ENCODE measurements at places on chromosomes 11 and 22. TPM values are rescaled to one million over a fixed set of nuclear protein-coding genes. Genes with fewer than 3 reads are reported as not detected.

Gene MAPK8IP2
- total RNA-seq: 3.7 TPM

Gene CD3E
- total RNA-seq: not detected

Gene GPHA2
- total RNA-seq: not detected

Gene MYO7A
- total RNA-seq: 0.40 TPM

DNA sequence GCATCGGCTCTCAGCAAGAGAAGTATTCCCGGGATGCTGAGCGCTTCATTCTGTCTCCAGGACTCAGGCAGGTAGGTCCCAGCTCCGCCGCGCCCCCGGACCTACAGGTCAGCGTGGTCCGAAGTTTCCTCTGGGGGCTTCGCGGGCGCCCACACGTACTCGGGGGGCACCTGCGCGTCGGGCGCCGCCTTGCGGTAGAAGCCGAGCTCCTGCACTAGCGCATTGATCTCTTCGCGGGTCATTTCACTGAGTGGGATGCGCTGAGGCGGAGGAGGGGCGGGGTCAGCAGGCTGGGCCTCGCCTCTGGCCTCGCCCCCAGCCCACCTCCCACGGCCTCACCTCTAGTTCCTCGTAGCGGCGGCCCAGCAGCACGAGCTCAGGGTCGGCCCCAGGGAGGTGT is 2.5 kb downstream of the SELENOM start:
- DNase-seq: peak; percentile 2

DNA sequence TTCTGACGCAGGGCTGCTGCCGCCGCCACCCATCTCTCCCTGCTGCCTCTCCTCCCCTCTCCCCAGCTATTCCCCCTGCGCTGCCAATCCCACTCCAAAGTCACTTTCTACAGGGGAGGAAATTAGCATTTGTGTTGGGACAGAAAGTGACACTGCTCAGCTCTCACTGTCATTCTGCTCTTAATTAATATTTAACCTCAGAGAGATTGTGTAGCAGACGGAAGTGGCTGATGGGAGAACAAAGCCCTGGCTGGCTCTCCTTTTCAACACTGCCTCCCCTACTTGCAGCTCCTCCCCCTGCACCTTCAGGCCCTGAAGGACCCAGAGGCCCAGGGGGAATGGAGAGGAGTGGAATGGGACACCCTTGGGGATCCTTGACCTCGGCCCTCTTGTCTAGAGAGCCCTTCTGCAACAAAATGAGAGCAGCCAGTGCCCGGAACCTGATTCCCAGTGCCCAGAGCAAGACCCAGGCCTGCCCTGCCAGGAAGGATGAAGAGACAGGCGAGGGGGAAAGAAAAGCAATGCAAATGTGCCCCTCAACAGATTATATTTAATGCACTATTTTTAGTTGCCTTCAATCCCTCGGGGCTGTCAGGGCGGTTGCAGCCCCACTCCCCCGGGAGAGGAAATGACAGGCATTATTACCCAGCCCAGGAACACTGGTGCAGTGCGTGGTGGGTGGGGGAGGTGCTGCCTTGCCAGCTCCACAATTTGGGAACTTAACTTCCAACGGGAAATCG is 14.6 kb upstream of the NRGN start:
- DNase-seq: no peak

- DNase-seq: no peak
These were observed 10.6 kb upstream of the CDC42EP1 start for GRCh38 chr22:37549704-37550059.

DNA sequence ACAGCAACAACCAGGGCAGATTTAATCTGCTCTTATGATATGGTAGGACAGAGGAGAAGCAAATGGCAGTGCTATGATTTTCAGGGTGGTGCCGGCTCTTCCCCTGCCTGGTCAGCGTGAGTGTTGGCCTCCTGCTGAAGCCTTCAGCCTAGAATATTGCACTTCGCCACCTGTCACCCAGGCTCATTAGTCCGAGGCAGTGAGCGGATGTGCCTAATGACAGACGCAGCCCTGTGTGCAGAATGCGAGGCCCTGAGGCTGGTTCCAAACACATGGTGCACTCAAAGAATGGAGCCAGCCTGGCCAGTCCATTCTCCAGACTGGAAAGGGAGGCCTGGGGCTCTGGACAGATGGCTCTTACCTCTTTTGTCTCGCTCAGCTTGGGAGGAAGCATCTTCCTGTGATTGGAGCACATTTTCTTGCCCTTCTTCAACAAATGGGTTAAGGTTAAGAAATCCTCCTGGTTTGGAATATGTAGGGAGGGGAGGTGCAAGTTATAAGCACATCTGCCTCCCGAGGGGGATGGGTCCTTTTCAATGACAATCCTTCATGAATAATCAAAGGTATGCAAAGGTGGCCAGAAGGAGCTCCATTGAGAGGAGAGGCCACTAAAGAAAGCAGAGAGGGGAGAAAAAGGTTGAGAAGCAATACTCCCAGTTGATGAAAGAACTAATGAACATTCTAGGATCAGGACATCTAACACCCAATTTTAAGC is 39.7 kb upstream of the GALNT18 start:
- DNase-seq: no peak

DNA sequence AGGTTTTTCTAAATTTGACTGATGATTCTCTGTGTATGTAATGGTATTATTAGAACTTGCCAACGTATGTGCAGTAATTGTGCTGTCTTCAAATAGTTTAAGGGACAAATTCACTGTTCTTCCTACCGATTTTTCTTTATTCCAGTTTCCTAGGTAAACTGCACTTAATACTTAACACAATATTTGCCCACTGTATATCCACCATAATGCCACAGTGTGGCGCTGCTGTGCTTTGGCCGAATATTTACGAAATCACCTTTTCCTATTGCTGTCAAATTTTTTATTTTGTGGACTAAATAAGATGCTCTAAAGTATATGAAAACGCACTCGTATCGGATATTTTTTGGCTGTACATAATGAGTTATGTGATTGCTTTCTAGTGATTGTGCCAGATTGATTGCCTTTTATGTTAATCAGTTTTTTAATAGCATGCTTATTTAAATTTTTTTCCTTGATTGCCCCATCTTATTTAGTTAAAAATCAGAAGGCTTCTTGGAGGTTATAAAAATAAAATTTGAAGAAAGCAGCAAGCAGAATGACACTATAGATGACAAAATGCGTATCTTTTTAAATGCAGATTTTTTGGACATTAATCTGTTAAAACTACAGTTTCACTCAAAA is 10.5 kb downstream of the AASDHPPT start:
- DNase-seq: peak; percentile 51

DNA sequence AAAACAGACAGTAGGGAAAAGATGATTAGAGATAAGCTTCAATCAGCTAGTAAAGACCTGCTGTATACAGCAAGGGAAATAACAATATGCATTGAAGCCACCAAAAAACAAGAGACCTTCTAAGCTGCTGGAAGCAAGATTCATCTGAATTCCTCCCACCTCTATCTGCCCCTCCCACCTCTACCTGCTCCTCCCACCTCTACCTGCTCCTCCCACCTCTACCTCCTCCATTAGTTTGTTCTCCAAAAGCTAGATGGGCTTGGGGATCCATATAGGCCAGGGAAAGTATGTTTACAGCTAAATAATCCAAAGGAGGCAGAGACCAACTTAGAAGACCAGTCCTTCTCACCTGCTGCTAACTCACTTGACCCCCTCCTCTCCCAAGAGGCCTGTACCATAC is 33.2 kb downstream of the PAK1 start:
- DNase-seq: no peak

DNA sequence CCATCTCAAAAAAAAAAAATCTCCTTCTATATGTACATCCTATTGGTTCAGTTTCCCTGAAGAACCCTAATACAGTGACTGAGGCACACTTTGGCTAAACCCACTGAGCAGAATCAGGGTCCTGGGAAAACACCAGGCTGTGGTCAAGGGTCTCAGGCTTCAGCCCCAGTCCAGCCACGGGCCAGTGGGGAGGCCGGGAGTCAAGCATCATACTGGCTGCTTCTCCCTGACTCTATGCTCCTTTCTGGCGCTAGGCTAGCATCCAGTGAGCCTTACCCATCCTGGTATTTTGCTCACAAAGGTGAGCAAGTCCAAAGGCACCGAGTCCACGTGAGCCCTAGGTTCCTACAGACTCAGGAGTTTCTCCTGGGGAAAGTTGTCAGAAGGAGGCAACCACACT is 752.5 kb downstream of the BRD1 start:
- DNase-seq: no peak

DNA sequence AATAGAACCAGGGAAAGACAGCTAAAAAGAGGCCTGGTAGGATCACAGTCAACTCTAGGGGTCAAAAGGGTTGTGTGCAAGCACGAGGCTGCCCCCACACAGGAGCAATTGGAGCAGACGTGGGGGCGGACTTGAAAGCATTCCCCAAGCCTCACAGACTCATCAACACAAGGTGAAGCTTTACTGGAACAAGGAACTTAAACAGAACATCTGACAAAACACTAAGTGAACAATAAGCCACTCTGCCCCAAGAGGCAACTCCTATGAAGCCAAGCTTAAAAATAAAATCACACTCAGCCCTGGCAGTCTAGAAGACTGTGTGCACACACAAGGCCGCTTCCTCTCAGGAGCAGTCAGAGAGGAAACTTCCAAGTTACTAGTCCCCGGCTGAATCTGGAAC is 32.2 kb upstream of the TEAD1 start:
- peak; percentile 15 for DNase-seq

GRCh38 chr22:42367980-42368378 is 64.2 kb downstream of the NFAM1 start:
- DNase-seq: no peak

GRCh38 chr11:125990244-125990643 is 44.4 kb downstream of the VSIG10L2 start:
- DNase-seq: peak; percentile 56
